ENCODE measurements at places on chromosomes 5 and 9. TPM values are rescaled to one million over a fixed set of nuclear protein-coding genes. Genes with fewer than 3 reads are reported as not detected.

GRCh38 chr9:24035816-24036215, 209.8 kb upstream of the ELAVL2 start:
- H3K4me1 ChIP-seq = no peaks in the 10 kb centered on the region
- no peaks in the 10 kb centered on the region for H3K36me3 ChIP-seq
- H3K4me3 ChIP-seq = no peak overlapping the region
- H3K27me3 ChIP-seq = no peaks in the 10 kb centered on the region
- no peak overlapping the region for H3K27ac ChIP-seq

- no peak overlapping the region for H3K27ac ChIP-seq
- no peak overlapping the region for H3K4me3 ChIP-seq
- DNase-seq = no peak
- no peaks in the 10 kb centered on the region for H3K36me3 ChIP-seq
- no peaks in the 10 kb centered on the region for H3K27me3 ChIP-seq
- no peaks in the 10 kb centered on the region for H3K4me1 ChIP-seq
Measured at GRCh38 chr9:518540-518939, 303.9 kb downstream of the DOCK8 start.

DNA sequence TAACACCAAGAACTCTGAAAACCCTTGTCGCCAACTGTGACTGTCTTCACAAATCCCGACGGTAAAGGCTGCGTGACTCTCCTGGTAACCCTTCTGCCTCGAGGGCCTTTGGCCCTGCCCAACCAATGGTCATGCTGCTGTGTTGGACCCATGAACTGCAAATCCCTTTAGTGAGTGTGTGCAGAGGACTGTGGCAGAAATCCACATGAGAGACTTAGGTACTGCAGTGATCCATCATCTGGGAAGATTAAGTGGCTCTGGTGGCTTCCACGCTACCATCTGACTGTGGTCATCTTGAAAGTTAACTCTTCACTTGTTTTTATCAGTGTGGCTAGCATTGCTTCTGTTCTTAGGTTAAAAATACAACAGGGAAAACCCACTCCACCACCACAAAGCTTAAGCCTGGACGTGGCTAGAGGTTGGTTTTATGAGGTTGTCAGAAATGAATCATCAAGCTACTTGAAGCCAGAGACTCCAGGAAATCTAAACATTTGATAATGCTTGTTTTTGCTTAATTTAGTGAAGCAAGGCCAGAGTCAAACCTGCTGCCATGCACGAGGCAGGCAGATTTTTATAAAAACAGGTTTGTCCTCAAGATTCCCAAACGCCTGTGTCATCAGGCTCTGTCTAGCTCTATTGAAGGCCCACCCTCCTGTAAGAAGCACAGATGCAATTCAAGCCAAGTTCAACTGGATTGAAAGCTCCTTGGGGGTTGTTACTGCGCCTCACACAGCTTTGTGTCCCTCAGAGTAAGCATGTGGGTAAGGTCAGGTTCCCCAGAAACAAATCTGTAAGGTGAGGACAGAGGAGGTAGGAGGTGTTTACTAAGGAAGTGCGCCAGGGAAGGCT, 52.7 kb upstream of the ERCC6L2 start:
- no peaks in the 10 kb centered on the region for H3K36me3 ChIP-seq
- no peaks in the 10 kb centered on the region for H3K4me1 ChIP-seq
- no peak overlapping the region for H3K27ac ChIP-seq
- no peak for DNase-seq

DNA sequence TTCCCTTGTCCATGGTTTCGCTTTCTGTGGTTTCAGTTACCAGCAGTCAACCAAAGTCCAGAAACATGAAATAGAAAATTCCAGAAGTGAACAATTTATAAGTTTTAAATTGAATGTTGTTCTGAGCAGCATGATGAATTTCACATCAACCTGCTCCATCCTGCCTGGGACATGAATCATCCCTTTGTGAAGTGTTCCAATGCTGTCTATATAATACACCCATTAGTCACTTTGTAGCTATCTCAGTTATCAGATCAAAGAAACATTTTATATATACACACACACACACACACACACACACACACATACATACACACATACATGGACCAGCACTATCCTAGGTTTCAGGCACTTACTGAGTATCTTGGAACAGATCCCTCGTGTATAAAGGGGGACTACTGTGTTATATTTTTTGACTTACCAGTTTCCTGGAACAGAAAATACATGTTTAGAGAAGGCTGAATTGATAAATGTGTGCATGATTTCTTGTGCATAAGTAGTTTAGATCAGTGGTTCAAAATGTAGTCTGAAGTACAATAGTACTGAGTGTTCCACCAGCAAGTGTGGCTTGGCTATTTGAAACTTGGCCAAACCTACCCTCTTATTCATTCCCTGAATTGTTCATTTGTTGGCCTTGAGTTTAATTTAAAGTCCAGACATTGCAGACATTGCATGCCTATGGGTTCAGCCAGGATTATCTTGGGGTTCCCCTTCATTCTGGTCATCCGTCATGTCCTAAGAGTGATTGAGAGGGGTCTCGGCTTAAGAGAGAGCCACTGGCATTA, 510.0 kb downstream of the GADD45G start:
- no peak overlapping the region for H3K27ac ChIP-seq
- no peak overlapping the region for H3K4me3 ChIP-seq
- no peak for DNase-seq
- H3K4me1 ChIP-seq = peaks cover 2% of the 10 kb centered on the region
- no peaks in the 10 kb centered on the region for H3K27me3 ChIP-seq
- no peaks in the 10 kb centered on the region for H3K36me3 ChIP-seq

GRCh38 chr9:134626069-134626423, 15.6 kb upstream of the COL5A1 start:
- no peak for DNase-seq
- peaks cover 38% of the 10 kb centered on the region for H3K4me1 ChIP-seq
- H3K27ac ChIP-seq = no peak overlapping the region
- H3K36me3 ChIP-seq = no peaks in the 10 kb centered on the region
- no peaks in the 10 kb centered on the region for H3K27me3 ChIP-seq
- no peak overlapping the region for H3K4me3 ChIP-seq

DNA sequence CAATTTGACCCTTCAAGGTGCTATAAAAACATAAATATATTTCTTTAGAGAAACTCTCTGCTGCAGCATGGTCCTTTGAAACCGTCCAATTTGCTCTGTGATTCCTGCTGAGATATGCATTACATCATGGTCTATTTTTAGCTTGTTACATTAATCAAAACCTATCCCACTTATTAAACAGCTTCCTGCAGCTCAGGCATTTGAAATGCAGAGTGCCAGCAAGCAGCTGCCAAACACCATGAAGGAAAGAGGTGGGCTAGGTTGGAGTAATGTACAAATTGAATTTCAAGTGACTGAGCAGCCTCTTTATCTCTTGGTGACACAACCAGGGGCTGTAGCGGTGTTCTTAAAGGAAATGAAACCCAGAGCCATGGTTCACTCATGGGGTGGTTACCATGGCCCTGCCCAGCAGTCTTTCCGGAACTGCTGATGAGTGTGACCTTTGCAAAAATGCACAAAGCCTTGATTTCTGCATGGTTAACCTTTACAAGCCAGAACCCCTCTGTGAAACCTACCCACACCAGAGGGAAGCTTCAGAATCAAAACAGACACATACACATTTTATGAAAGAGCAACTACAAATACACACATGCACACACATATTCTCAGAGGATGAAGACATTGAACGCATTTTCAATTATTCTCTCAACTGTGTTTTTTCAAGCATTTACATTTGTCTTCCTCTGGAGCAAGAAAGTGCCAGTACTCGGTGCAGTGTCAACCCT, 155.8 kb upstream of the ZNF608 start:
- peaks cover 18% of the 10 kb centered on the region for H3K4me1 ChIP-seq
- no peaks in the 10 kb centered on the region for H3K36me3 ChIP-seq
- H3K27ac ChIP-seq = peak overlapping the region; percentile 18
- no peak overlapping the region for H3K4me3 ChIP-seq

DNA sequence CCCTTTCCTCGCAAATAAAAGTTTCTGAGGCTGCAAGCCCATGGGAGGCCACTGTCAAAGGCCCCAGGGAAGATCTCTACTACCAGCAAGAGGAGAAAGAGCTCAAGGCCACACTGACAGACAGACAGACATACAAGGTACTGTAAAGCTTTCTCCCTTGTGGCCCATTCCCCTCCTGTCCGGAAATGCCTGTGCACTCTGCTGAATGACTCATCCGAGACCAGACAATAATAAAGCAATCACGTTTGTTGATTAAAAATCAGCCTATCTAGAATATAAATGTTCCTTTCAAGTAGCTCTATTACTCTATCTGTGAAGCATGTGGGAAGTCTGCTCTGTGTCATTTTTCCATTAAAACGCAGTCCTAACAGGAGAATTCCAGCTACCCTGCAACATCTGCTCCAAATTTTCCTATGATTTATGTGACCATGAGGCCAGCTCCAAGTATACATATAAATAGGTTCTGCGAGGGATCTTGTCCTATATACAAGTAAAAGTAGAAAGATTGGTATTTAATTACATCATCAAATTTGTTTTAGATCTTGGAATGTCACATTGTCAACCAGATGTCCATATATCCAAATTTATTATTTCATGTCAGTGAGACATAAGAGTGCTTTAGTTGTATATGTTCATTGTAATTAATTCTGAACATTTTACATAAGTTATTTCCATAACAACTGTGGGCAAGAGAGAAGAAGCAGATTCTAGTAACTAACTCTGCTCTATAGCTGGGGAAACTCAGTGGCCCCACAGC, 34.7 kb upstream of the TGFBI start:
- DNase-seq = peak; percentile 96
- no peaks in the 10 kb centered on the region for H3K36me3 ChIP-seq
- H3K4me1 ChIP-seq = peaks cover 30% of the 10 kb centered on the region
- H3K27ac ChIP-seq = peak overlapping the region; percentile 89
- no peak overlapping the region for H3K4me3 ChIP-seq

GRCh38 chr9:13278368-13279246, 885 bp downstream of the MPDZ start:
- H3K27me3 ChIP-seq = no peaks in the 10 kb centered on the region
- peak overlapping the region; percentile 87 for H3K27ac ChIP-seq
- peak overlapping the region; percentile 77 for H3K4me3 ChIP-seq

GRCh38 chr5:52876456-52876855, 88.7 kb downstream of the ITGA1 start:
- H3K4me3 ChIP-seq = no peak overlapping the region
- no peak overlapping the region for H3K27ac ChIP-seq
- no peaks in the 10 kb centered on the region for H3K4me1 ChIP-seq
- no peaks in the 10 kb centered on the region for H3K36me3 ChIP-seq

ARID3C gene
- total RNA-seq = 0.09 TPM

HAND1 gene
- not detected for total RNA-seq

TMEM252 gene
- total RNA-seq = 0.09 TPM

OCLN gene
- total RNA-seq = 2.4 TPM

IL17B gene
- total RNA-seq = 423 TPM

TLX3 gene
- total RNA-seq = not detected

CFAP157 gene
- total RNA-seq = not detected

PCDHB11 gene
- total RNA-seq = 4.3 TPM

Data from muscle of leg (tissue), 16 donors.